BJ (cell line): ENCODE measurements at places on chromosomes 5 and 9. TPM values are rescaled to one million over a fixed set of nuclear protein-coding genes. Genes with fewer than 3 reads are reported as not detected.

Gene TXNDC8
- not detected in 2 replicates for polyA plus RNA-seq

GRCh38 chr5:74648835-74649293 is 8.3 kb upstream of the ENC1 start:
- no peak for DNase-seq

Gene GPR21
- polyA plus RNA-seq: not detected in 2 replicates

Gene CCDC192
- polyA plus RNA-seq: not detected in 2 replicates

- no peak for DNase-seq
These were observed 642.3 kb downstream of the ACTL7B start for GRCh38 chr9:108213511-108213910.

Gene LTC4S
- polyA plus RNA-seq: 0.49 and 0.88 TPM in 2 replicates

Gene SHC3
- polyA plus RNA-seq: 0.78 and 1.3 TPM in 2 replicates

Gene ANKRD18A
- polyA plus RNA-seq: not detected in 2 replicates

GRCh38 chr9:124306098-124306735 is 48.5 kb downstream of the NEK6 start:
- no peak for DNase-seq

DNA sequence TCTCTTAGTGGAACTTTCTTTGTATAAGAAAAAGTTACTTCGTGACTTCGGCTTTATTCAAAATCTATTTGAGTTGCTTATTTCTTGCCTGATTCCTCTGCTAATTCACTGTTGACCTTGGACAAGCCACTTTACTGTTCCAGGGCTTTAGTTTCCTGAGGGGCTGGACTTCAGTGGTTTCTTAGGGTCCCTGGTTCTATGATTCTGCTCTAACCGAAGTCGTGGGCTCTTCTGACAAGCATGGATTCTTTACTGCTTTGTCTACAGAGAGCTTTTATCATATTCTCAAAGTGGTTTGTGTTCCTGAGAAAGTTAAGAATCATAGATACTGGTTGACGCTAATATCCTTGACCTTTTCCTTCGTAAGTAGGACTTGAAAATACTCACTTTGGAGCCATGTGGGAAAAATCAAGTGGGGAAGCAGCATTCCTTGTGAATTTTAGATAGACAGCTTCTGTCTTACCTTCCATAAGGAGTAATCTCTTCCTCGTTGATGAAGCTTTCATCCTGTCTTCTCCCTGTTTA is 21.1 kb downstream of the EXOSC2 start:
- DNase-seq: no peak

- DNase-seq: no peak
These were observed 233.7 kb downstream of the ARHGEF28 start for GRCh38 chr5:73859696-73860095.

- no peak for DNase-seq
These were observed 22.8 kb upstream of the MARCHF6 start for GRCh38 chr5:10330511-10331230.

DNA sequence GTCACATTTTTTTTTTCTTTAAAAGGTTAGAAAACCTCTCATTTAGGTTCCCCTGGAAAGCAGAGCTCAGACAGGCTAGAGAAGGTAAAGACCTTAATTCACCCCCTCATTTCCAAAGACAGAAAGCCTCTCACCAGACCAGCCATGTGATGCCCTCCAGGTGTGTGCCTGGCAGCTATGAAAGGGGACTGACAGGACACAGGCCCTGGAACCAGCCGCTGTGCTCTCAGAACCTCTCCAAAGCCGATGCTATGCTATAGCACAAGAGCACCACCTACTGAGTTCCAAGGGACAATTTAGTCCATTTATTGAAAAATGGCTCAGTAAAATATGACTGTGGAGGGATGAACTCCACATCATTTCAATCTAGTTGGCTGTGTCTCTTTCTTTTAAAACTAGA is 48.8 kb downstream of the FANCC start:
- no peak for DNase-seq

Gene ASPN
- 3.4 and 8.2 TPM in 2 replicates for polyA plus RNA-seq

- peak; percentile 66 for DNase-seq
These were observed 12.7 kb downstream of the CSF2 start for GRCh38 chr5:132086277-132086794.
